Regular cardiac myocyte (primary cell): ENCODE measurements at places on chromosomes 16 and 17. TPM values are rescaled to one million over a fixed set of nuclear protein-coding genes. Genes with fewer than 3 reads are reported as not detected.

Gene NFATC3
- 9.2 and 12.1 TPM in 2 replicates for total RNA-seq

Gene PARD6A
- 1.1 and 1.2 TPM in 2 replicates for total RNA-seq

Gene CLEC10A
- total RNA-seq = not detected in 2 replicates

Gene PABPN1L
- total RNA-seq = not detected in 2 replicates

Gene RNU2-1
- total RNA-seq = not detected in 2 replicates

Gene KIF2B
- total RNA-seq = not detected in 2 replicates

Gene DUXB
- not detected in 2 replicates for total RNA-seq

Gene RPS15A
- 1,680 and 1,863 TPM in 2 replicates for total RNA-seq

Gene AMZ2
- total RNA-seq = 79.2 and 90.8 TPM in 2 replicates

Gene IL17C
- not detected in 2 replicates for total RNA-seq

Gene MARCHF10
- total RNA-seq = under 0.01 and 0.38 TPM in 2 replicates

Gene EVI2A
- 2.5 and 4.5 TPM in 2 replicates for total RNA-seq

Gene VTN
- 0.19 and 7.0 TPM in 2 replicates for total RNA-seq

Gene BAIAP3
- 0.38 and 0.56 TPM in 2 replicates for total RNA-seq

Gene MT2A
- 190 and 238 TPM in 2 replicates for total RNA-seq

Gene RARA
- total RNA-seq = 6.2 and 7.7 TPM in 2 replicates

Gene TM4SF5
- total RNA-seq = not detected in 2 replicates

Gene PEMT
- 22.0 and 23.8 TPM in 2 replicates for total RNA-seq

Gene SDR42E2
- total RNA-seq = not detected in 2 replicates

Gene OR1A1
- total RNA-seq = not detected in 2 replicates

Gene UMOD
- not detected in 2 replicates for total RNA-seq

Gene SENP3
- 71.0 and 99.3 TPM in 2 replicates for total RNA-seq

Gene PDILT
- not detected in 2 replicates for total RNA-seq

Gene NXN
- total RNA-seq = 2.1 and 6.5 TPM in 2 replicates

Gene CTF1
- total RNA-seq = 1.2 and 1.7 TPM in 2 replicates

Gene CEP295NL
- 1.3 and 1.4 TPM in 2 replicates for total RNA-seq

Gene SYCE1L
- 0.85 TPM in 1 of 2 replicates, not detected in the other for total RNA-seq

Gene KLHL10
- total RNA-seq = under 0.01 and 0.28 TPM in 2 replicates
